ENCODE measurements at places on chromosomes 2 and 18.
A peak's percentile ranks its signal among the peaks of the same experiment; 100 is the strongest.

GRCh38 chr2:64605991-64606478 is 47.7 kb downstream of the SERTAD2 start:
- no peak for DNase-seq

- no peak for DNase-seq
These were observed 215.7 kb downstream of the ANAPC1 start for GRCh38 chr2:111668274-111668616.

DNA sequence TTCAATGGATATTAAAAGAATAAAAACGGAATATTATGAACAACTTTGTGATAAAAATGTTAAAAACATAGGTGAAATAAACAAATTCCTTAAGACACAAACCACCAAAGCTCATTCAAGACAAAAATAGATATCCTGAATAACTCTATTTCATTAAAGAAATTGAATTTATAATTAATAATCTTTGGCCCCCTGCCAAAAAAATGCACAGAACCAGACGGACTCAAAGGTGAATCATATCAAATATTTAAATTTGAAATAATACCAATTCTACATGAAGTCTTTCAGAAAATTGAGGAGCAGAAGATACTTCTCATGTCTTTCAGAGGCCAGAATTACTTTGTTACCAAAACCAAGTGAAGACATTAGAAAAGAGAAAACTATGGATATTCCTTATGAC is 128.3 kb upstream of the KLHL29 start:
- DNase-seq: no peak

DNA sequence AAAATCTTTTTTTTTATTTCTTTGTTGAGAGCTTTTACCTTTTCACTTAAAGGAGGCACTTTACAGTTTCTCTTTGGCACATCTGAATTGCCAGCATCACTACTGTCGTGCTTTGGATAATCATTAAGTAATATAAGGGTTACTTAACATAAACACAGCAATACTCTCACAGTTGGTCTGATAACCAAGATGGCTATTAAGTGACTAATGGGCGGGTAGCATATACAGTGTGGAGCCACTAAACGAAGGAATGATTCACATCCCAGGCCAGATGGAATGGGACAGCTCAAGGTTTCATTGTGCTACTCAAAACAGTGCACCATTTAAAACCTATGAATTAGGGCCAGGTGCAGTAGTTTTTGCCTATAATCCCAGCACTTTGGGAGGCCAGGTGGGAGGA is 28.1 kb downstream of the USP37 start:
- DNase-seq: no peak

GRCh38 chr2:217269701-217270484 is 410.0 kb upstream of the TNP1 start:
- DNase-seq: peak; percentile 40

GRCh38 chr18:48889981-48890762 is 60.6 kb downstream of the SMAD7 start:
- DNase-seq: no peak

DNA sequence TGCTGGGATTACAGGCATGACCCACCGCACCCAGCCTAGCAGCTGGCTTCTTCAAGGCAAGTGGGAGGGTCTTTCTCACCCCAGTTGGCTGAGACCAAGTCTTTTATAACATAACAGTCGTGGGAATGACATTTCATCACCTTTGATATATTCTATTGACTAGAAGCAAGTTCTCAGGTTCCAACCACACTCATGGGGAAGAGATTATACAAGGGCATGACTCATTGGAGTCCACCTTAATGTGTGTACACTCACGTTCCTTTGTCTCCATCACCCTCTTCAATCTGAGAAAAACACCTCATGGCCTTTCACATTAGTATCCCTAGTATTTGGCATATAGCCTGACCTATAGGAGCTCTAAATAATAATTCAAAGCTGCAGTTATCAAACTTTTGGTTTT is 2.8 kb upstream of the BBS5 start:
- no peak for DNase-seq

GRCh38 chr2:222108957-222109585 is 189.7 kb downstream of the PAX3 start:
- no peak for DNase-seq

DNA sequence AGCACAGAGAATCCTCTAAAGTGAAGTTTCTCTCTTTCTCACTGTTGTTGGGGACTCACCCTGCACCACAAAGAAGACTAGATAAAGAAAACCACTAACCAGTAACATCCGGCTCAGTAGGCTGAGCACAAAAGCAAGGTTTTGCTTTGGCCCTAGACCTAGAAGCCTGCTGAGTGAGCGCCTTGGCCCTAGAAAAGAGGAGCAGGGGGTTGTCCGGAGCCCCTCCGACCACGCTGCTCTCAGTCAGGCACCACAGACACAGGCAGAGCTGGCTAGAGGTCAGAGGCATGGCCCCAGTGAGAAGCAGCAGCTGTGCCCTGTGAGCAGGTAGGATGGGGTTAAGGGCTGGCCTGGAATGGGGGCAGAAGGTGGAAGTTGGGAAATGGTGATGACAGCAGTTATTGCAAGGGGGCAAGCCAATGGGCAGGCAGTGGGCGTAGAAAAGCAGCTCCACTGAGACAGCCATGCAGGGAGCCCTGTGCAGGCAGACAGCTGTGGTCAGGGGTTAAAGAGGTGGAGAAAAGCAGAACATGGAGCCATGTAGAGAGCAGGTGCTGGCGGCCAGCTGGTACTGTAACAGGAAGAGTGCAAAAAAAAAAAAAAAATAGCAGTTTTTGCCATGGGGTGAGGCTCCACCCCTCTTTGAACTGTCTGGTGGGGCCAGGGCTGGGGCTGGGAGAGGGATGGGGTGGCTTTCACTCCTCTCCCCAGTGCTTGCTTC is 36.9 kb upstream of the SLC14A1 start:
- DNase-seq: no peak

DNA sequence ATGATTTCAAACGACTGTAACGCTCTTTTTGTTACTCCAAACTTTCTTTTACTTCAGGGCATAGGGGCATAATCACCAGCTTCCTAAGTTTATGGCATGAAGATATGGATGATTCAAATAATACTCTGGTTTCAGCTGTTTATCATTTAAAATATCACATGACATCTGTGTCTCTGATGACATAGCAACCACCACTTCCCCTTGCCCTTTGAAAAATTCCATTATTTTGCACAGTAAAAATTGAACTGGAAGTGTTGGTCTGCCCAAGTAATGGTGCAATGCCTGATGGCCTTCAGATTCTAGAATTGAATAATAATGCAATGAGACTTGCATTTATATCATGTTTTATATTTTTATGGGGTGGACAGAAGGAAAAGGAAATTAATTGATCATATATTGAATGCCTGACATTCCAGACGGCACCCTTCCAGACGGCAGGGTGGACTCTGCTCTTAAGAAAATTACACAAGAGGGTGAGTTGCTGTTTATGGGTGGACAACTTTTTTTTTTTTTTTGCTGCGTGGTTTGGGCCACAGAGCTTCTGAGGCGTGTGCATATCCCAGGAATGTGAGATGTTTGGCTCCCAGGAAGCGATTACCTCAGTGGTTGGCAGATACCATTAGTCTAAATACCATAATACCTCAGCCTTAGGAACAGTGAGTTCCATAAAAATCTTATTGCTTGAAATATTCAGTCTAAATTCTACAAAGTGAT is 101.7 kb upstream of the ZNF521 start:
- DNase-seq: no peak

GRCh38 chr2:134391751-134392160 is 137.9 kb downstream of the MGAT5 start:
- DNase-seq: no peak

DNA sequence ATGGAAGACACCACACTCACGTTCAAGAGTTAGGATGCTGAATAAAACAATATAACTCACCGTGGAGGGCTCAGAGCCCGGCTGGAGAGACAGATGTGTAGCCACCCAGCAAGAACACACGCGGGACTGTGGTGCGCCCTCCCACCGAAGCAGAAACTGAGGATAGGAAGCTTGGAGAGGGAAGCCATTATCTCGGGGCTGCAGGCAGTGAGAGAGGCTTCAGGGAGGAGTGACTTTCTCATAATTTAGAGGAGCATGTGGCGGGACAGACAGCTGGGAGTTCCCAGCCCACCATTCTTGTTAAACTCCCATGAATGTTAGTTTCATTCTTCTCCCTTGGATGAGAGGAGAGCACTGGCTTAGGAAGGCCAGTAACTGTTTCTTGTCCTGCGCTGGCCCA is 96.4 kb downstream of the MAPRE2 start:
- no peak for DNase-seq

DNA sequence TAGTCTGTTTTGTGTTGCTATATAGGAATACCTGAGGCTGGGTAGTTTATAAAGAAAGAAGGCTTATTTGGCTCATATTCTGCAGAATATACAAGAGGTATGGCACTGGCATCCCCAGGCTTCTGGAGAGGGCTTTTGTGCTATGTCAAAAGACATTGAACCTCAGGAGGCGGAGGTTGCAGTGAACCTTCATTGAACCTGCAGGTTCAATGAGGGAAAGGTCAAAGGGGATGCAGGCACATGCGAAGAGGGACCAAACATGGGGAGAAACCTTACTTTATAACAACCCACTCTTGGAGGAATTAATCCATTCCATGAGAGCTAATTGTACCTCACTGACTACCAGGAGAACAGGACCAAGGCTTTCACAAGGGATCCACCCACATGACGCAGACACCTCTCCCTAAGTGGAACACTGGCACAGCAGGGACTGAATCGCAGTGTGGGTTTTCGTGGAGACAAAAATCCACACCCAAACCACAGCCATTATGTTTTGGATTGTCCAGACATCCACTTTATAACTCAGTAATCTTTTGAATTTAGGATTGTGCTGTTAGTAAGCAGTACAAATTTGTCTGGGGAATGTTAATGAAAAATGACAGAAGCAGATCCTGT is 4.1 kb upstream of the SERPINB8 start:
- DNase-seq: no peak

GRCh38 chr2:57698935-57699449 is 347.6 kb upstream of the VRK2 start:
- DNase-seq: no peak

- no peak for DNase-seq
These were observed 61.1 kb downstream of the FMNL2 start for GRCh38 chr2:152396051-152396511.

- DNase-seq: peak; percentile 2
These were observed 243.1 kb downstream of the ADCYAP1 start for GRCh38 chr18:1147730-1148129.

DNA sequence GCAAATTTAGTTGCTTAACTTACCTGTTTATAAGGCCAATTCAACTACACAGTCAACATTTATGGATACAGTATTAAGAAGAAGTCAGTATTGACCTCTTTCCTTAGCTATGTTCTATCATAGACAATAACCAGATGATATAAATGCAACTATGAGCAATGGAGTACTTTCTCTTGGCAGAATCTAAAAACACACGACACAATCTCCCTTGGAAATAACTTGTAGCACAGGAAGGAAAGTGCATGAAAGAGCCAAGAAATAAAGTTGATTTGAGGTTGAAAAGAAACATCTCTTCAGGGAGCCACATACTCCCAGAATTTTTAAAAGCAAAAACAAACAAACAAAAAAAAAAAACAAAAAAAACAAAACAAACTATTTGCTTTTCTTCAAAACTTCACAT is 145.0 kb downstream of the EVA1A start:
- no peak for DNase-seq

DNA sequence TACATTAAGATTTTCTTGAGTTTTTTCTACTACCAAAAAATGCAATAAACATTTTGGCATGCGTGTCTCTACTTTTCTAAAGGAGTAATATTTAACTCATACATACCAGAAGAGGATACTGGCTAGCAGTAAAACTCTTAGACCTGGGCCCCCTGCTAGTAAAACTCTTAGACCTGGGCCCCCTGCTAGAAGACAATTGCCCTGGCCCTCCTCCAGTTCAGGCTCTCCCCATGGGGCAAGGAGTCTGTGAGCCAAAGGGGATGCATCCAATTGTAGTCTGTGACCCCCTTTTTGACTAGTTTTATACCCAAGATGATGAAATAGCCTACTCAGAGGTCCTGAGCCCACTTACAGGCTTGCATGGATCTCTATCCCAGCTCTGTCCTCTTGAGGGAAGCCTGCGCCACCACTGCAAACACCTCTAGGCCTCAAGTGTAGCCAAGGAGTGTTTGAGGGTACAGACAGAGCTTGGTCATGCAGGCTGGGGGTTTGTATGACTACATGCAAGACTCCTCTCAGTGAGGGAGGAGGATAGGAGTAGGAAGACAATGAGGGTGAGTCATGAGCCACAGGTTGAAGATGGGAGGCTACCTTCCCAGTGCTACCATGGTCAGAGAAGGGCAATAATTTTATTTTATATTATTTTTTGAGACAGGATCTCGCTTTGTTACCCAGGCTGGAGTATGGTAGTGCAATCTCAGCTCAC is 45.2 kb upstream of the PGAP1 start:
- peak; percentile 10 for DNase-seq

Measured in H7 (cell line).